ENCODE measurements at places on chromosomes 16 and 17.

DNA sequence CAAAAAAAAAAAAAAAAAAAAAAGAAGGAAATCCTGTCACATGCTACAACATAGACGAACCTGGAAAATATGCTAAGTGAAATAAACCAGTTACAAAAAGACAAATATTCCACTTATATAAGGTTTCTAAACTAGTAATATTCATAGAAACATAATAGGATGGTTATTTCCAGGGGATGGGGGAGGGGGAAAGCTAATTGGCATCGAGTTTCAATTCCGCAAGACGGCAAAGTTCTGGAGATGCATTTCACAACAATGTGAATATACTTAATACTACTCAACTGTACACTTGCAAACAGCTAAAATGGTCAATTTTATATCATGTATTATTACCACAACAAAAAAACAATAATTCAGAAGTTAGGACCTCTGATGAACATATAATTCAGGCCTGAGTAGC is 37.9 kb upstream of the ABCA9 start:
- no peak for DNase-seq

DNA sequence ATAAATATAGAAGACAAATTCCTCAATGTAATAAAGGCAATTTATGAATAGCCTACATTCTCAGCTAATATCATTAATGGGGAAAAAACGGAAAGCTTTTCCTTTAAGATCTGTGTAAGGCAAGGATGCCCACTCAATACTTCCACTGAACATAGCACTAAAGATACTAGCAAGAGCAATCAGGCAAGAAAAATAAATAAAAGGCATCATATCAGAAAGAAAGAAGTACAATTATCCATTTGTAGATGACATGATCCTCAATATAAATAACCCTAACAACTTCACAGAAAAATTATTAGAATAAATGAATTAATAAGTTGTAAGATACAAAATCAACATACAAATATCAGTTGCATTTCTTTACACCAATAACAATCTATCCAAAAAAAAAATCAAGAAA is 37.1 kb downstream of the C16orf87 start:
- DNase-seq: no peak

DNA sequence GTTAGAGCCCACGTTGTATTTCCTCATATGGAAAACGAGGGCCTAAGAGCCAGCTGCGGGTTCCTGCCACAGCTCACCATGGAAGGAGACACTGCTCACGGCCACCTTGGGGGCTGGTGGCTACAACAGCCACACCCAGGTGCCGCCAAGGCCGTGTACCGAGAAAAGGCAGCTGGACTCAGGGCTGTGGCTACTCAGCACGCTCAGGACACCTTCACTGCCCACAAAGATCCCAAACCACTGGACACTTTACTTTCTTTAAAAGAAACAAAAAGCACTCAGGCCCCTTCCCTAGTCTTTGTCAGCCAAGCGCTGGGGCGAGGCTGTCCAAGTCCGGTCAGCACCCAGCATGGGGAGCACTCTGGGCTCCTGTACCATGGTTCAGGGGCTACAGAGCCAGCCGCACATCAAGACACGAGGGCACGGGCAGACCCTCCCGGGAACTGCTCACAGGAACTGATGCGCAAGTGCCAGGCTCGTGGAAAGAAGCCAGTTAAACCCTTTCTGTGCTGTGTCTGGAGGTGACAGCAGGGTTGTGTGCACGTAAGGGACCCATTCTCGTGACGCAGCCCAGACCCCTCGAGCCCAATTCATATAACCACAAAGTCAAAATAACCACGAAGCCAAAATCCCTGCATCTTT is 18.5 kb downstream of the SLC16A3 start:
- no peak for DNase-seq

GRCh38 chr16:85360323-85361277 is 248.3 kb upstream of the CIBAR2 start:
- DNase-seq: no peak

DNA sequence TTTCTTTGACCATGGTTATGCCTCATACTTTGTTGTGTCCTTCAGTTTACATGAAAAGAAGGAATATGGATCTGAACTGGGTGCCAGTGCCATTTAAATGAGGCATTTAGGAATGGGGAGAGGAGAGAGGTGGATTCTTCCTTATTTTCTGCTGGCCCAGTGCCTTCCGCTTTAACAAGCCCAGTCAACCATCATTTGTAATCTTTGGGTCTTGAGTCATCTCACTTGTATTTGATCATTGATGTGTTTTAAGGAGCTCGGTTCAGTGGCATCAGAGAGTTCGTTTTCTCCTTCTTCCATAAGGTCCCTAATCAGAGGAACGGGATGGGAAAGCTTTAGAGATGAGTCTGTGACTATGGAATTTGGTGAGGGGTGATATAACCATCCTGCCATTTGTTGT is 334.9 kb downstream of the WWOX start:
- DNase-seq: no peak

GRCh38 chr16:28986046-28986445 is 1.2 kb downstream of the LAT start:
- DNase-seq: no peak

DNA sequence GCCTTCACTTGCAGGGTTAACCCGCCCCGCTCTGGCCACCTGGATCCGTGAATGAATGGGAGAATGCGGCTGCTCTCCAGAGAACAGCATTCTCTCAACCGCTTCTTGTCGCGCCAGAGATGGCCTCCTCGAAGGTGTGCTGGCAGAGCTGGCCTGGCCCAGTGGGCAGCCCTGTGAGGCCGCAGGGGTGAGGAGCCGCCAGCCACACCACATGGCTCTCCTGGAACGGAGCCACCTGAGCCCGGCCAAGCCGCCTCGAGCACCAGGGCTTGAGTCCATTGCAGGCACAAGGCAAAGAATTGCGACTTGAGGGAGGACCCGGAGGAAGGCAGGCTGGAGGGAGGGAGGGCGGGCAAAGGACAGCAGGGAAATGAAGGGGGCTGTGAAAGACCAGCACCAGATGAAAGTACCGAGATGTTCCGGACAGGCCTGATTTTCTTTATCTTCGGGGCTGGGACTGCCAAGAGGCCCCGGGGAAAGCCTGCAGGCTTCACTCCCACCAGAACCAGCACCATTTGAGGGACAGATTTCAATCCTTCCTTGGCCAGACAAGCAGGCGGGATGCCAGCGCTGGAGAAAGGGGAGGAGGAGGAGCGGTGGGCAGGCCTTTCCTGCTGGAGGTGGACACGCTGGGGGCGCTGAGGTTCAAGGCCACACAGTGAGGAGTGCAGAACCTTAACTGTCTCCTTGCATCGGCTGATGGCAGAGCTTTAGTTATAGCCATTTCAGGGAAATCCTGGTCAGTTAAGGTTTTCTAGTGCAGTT is 69.4 kb downstream of the MRC2 start:
- no peak for DNase-seq

DNA sequence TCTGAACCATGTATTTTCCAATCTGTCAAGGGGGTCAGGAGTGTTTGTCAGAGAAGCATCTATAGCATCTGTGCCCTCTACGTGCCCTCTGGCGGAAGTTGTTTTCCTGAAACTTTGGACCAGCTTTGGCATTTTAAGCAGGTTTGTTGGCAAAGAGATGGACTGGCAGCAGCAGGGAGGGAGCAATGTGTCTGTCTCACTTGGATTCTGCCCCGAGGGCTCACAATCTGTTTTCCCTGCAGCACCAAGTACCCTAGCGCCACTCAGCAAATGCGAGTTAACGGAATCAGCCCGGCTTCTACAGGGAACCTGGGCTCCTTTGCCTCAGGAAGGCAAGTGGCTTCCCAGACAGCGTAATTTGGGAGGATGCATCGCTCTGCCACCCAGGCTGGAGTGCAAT is 17.4 kb downstream of the DUSP14 start:
- DNase-seq: no peak

- no peak for DNase-seq
These were observed 340.9 kb downstream of the SOX9 start for GRCh38 chr17:72461757-72462156.

- no peak for DNase-seq
These were observed 107.5 kb downstream of the NOG start for GRCh38 chr17:56700919-56701420.

GRCh38 chr16:83549316-83550182 is 258.2 kb upstream of the HSBP1 start:
- DNase-seq: no peak

DNA sequence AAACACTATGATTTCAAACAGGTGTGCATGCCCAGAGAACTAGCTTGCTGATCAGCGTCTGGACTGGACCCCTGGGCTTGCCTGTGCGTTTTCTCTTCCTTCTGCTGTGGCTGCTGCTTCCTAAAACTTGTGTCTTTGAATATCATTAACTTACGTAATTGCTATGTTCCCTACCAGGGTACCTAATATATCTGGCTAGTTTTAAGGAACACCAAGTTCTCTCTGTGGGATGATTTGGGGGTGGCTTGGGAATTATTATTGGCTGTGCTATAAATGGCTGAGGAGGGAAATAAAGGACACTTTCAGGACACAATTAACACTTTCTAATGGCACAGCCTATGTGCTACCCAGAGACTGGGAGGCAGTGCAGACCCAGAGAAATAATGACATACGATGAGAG is 606.0 kb upstream of the RBFOX1 start:
- no peak for DNase-seq

GRCh38 chr17:66920950-66921349 is 43.6 kb upstream of the CACNG4 start:
- DNase-seq: no peak

GRCh38 chr17:73941919-73942530 is 261.5 kb upstream of the RPL38 start:
- DNase-seq: no peak

GRCh38 chr16:78097548-78097947 is 1.9 kb upstream of the WWOX start:
- no peak for DNase-seq

GRCh38 chr16:15887283-15887682 is 1.1 kb downstream of the CEP20 start:
- DNase-seq: no peak

DNA sequence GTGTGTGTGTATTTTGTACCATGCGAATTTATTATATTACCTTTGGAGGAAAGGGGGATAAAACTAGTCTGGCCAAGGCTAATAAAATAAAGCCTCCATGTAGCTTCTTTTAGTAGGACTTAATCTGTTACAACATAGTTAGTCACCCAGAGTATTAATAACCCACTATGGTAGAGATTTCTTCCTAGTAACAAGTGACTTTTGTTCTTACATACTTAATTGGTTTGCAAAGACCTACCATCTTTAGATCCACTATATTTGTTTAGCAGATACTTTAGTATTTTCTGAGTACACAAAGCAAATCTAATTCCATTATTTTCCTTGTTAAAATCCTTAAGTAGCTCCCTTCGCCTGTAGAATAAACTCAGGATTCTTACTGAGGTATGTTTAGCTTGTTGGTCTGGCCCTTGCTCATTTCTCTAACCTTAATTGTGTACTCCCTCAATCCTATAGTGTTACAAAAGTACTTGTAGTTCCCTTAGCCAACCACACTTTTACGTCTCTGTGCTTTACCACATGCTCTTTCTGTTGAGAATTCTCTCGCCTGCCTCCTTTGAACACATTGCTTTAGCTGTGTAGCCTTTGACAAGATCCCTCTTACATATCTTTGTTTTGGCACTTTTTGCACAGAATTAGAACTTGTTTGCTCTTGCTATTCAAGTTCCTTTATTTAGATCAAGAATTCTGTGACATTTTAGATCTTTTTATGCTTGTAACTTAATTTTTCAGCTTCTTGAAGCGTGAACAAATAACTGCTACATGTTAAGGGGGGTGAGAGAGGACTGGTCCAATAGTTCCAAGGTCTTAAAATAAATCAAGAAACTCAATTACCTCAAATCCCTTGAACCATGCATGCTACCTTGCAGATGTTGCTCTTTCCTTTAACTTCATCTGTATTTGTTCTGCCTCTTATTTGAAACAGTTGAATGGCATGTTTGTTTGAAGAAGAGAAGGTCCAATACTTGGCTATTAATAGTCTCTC is 23.8 kb downstream of the CLTC start:
- DNase-seq: no peak

DNA sequence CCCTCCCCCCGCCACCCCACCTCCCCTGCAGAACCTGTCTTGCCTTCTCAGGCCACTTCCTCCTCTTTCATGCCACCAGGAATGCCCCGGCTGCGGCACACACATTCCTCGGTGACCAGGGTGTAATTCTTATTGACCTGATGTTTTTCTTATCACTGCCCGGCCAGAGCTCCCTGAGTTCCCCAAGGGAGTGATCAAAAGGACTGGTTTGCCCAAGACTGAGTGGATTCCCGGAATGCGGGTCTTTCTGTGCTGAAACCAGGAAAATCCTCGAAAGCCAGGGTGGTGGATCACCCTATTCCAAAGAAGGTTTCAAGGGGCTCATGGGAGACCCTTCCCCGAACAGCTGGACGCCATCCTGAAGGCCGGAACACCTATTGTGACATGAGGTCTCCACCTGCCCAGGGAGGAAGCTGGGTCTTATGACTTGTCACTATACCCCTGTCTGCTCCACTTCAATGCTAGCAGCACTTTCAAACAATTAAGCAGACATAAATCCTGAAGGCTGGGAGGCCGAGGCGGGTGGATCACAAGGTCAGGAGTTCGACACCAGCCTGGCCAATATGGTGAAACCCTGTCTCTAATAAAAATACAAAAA is 53.0 kb upstream of the RPL38 start:
- DNase-seq: no peak

- no peak for DNase-seq
These were observed 70.0 kb downstream of the ADCY9 start for GRCh38 chr16:4046221-4046620.

DNA sequence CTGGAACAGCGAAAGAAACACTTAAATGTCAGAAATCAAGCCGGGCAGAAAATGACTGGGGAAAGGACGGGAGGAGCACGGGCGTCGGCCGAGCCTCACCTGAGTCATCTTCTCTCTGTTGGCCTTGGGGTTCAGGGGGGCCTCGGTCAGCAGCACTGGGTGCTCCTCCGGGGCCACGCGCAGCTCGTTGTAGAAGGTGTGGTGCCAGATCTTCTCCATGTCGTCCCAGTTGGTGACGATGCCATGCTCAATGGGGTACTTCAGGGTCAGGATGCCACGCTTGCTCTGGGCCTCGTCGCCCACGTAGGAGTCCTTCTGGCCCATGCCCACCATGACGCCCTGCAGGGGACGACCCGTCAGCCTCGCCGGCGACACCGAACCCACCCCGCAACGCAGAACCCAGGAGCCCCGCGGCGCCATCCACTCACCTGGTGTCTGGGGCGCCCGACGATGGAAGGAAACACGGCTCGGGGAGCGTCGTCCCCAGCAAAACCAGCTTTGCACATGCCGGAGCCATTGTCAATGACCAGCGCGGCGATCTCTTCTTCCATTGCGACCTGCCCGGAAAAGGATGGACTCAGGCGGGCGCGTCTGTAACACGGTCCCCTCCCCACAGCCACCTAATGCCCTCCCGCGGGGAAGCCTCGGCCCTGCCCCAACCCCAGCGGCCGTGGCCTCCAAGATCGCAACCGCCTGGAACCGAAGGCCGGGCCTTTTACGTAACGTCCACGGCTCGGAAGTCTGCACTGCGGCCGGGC is 616 bp downstream of the ACTG1 start:
- peak; percentile 27 for DNase-seq

- no peak for DNase-seq
These were observed 14.5 kb downstream of the NKD1 start for GRCh38 chr16:50562657-50563056.
